ENCODE measurements at places on chromosomes 2 and 18. TPM values are rescaled to one million over a fixed set of nuclear protein-coding genes. Genes with fewer than 3 reads are reported as not detected.

The TXNDC2 gene
- not detected for total RNA-seq

DNA sequence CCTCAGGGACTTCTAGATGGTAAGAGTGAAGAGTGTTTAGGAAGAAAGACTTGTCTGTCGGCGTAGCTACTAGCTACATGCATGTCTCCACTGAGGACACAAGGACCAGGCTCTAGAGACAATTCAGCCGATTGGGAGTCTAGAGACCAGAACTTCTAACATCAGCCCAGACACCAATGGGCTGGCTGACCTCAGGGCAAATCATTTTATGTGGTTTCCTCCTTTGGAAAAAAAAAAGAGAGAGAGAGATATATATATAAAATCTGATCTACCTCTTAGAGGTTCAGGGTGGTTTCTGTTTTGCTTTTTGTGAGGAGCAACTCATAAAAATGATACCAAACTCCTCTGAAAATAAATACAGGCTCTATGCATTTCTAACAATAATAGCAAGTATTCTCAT is 212.8 kb downstream of the BCL2 start:
- no peaks in the 10 kb centered on the region for H3K36me3 ChIP-seq
- no peaks in the 10 kb centered on the region for H3K27me3 ChIP-seq
- no peak overlapping the region for H3K27ac ChIP-seq

The IL36A gene
- total RNA-seq = not detected

GRCh38 chr2:208466920-208467298 is 60.3 kb downstream of the PTH2R start:
- H3K4me1 ChIP-seq = no peaks in the 10 kb centered on the region
- H3K4me3 ChIP-seq = no peak overlapping the region
- peak; percentile 47 for DNase-seq
- H3K27ac ChIP-seq = no peak overlapping the region

The ASB18 gene
- total RNA-seq = not detected

- H3K27ac ChIP-seq = no peak overlapping the region
- no peaks in the 10 kb centered on the region for H3K4me1 ChIP-seq
- H3K27me3 ChIP-seq = no peaks in the 10 kb centered on the region
- DNase-seq = no peak
Measured at GRCh38 chr2:147714582-147714981, 130.2 kb upstream of the ACVR2A start.

- H3K27ac ChIP-seq = no peak overlapping the region
- H3K27me3 ChIP-seq = peaks cover 89% of the 10 kb centered on the region
- no peak overlapping the region for H3K4me3 ChIP-seq
- DNase-seq = no peak
Measured at GRCh38 chr2:174343343-174343622, 8.5 kb downstream of the SP9 start.

The STEAP3 gene
- total RNA-seq = 3.8 TPM

- no peaks in the 10 kb centered on the region for H3K4me1 ChIP-seq
- no peak overlapping the region for H3K27ac ChIP-seq
- no peak for DNase-seq
Measured at GRCh38 chr18:6979954-6980353, 137.6 kb downstream of the LAMA1 start.

DNA sequence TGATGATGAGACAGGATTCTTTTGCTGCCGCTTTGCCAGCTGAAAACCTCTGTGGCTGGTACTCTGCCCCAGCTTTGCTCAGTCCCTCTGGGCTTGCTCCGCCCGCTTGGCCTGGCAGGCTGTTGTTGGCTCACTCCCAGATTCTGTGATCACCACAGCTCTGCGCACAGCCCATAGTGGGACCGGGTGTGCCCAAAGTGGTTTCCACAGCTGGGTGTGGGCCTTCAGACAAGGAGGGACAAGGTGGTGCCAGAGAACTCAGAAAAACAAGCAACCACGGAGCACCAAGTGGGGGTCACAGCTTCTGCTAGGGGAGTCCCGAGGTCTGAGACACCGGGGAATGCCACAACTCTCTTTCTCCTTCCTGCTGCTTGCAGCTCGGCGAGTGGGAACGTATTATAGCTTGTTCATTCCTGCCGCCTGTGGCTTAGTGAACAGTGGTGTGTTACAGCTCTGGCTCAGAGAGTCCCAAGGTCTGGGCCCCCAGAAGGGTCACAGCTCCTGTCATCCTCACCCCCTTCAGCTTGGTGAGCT is 9.2 kb upstream of the KYNU start:
- H3K36me3 ChIP-seq = no peaks in the 10 kb centered on the region
- no peaks in the 10 kb centered on the region for H3K27me3 ChIP-seq
- no peak for DNase-seq
- H3K27ac ChIP-seq = no peak overlapping the region
- no peak overlapping the region for H3K4me3 ChIP-seq

DNA sequence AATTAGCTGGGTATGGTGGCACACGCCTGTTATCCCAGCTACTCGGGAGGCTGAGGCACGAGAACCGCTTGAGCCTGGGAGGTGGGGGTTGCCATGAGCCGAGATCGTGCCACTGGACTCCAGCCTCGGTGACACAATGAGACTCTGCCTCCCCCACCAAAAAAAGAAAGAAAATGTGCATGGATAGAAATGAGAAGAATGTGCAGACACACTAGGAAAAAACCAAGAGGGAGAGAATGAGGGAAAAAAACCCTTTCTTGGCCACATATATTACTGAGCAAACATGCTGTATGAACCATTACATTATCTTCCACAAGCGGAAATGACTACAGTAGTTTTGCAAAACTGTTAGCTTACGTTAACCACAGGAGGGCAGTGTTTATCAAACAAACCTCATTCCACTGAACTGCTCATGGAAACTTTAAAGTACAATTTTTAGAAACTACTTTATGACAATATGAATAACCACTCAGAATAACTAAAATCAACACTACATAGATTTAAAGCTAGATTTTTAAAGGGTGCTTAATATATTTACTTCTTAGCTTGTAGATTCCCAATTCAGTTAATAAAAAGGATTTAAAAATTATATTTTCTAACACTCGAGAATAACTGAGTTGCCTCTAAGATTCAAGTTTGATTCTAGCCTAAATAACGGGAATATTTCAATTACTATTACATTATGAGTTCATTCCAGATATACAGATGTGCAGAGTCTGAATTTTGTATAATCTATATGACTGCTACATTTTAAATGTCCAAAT is 26.4 kb downstream of the ASXL2 start:
- no peak overlapping the region for H3K27ac ChIP-seq
- H3K4me1 ChIP-seq = no peaks in the 10 kb centered on the region
- H3K36me3 ChIP-seq = no peaks in the 10 kb centered on the region
